ENCODE measurements at places on chromosomes 11 and 22. TPM values are rescaled to one million over a fixed set of nuclear protein-coding genes. Genes with fewer than 3 reads are reported as not detected.

GRCh38 chr11:100687054-100687629 is at the start of gene ARHGAP42:
Gene ARHGAP42 (plus strand): TSS chr11:100687288. CDS start chr11:100687679, 391 bp downstream.
- peak; percentile 69 for DNase-seq
- peaks cover 2% of the 10 kb centered on the region for H3K36me3 ChIP-seq
- H3K27ac ChIP-seq: peak within 1 kb of the TSS; percentile 83
- no peaks in the 10 kb centered on the region for H3K27me3 ChIP-seq

GRCh38 chr11:5286351-5286750 is 15.4 kb downstream of the OR51B4 start:
- H3K4me1 ChIP-seq: no peaks in the 10 kb centered on the region
- DNase-seq: no peak
- H3K36me3 ChIP-seq: no peaks in the 10 kb centered on the region
- no peak overlapping the region for H3K27ac ChIP-seq
- no peaks in the 10 kb centered on the region for H3K27me3 ChIP-seq

DNA sequence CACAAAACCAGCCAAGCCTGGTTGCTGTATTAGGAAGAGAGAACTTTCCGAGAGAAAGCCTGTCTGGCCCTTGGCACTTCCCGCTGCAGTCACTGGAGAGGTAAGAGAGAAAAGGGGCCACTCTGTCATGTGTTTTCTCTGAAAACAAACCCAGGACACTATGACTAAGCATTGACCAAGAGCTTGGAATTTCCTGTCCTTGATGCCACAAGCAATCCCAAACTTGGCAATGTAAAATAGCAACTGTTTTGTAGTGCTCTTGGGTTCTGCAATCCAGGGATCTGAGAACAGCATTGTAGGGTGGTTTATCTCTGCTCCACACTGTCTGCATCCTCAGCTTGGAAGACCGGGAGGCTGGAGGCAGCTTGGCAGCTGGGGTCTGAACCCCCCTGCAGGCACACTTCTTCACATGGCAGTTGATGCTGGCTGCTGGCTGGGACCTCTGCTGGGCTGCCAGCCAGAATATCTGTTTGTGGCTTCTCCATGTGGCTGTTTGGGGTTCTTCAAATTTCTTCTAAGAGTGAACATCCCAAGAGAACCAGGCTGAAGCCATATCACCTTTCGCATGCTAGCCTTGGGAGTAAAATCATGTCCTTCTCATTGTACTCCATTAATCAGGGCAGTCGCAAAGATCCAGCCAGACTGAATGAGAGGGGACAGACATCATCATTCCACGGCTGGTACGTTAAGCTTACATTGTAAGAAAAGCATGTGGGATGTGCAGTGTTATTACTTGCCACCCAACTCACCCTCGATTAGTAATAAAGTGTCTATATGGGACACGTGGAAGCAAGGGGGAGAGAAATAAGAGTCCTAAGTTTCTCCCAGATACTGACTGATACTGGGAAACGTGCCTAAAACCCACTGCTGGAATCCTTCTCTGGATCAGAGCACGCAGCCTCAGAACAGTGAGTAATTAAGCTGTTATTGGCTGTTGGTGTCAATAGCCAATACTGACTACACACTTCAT is 537.4 kb upstream of the B3GAT1 start:
- DNase-seq: no peak
- H3K36me3 ChIP-seq: no peaks in the 10 kb centered on the region
- H3K4me3 ChIP-seq: no peak overlapping the region

The PANX3 gene
- not detected for polyA plus RNA-seq

The NEU3 gene
- 1.1 TPM for polyA plus RNA-seq

GRCh38 chr11:76802151-76802550 is 19.0 kb downstream of the TSKU start:
- H3K4me1 ChIP-seq: peaks cover 2% of the 10 kb centered on the region
- no peaks in the 10 kb centered on the region for H3K27me3 ChIP-seq
- no peak for DNase-seq
- H3K36me3 ChIP-seq: no peaks in the 10 kb centered on the region

The CASP1 gene
- polyA plus RNA-seq: 69.3 TPM

The IGF2 gene
- 0.45 TPM for polyA plus RNA-seq

The RASD2 gene
- 1.8 TPM for polyA plus RNA-seq

The API5 gene
- polyA plus RNA-seq: 45.8 TPM

- no peaks in the 10 kb centered on the region for H3K4me1 ChIP-seq
- no peak overlapping the region for H3K4me3 ChIP-seq
- H3K27me3 ChIP-seq: no peaks in the 10 kb centered on the region
Measured at GRCh38 chr22:37126882-37127281, 17.4 kb upstream of the TMPRSS6 start.

DNA sequence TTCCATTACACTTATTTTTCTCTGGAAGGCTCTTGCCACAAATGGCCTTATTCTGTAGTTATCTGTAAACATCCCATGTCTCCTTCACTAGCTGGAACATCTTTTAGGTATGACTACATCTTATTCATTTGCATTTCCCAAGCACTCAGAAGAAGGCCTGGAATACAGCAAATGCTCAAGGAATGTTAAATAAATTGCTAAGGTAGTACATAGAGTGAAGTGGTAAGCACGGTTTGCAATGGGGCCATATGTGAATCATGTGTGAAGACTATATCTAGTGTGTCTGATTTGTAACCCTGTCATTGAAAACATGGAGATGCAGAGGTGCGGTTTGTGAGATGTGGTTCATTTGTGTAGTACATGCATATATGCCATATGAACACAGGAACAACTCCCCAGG is 33.5 kb downstream of the GDPD4 start:
- H3K27ac ChIP-seq: no peak overlapping the region
- no peak overlapping the region for H3K4me3 ChIP-seq
- H3K27me3 ChIP-seq: no peaks in the 10 kb centered on the region
- no peaks in the 10 kb centered on the region for H3K4me1 ChIP-seq
- no peak for DNase-seq

The ADAMTS15 gene
- not detected for polyA plus RNA-seq

DNA sequence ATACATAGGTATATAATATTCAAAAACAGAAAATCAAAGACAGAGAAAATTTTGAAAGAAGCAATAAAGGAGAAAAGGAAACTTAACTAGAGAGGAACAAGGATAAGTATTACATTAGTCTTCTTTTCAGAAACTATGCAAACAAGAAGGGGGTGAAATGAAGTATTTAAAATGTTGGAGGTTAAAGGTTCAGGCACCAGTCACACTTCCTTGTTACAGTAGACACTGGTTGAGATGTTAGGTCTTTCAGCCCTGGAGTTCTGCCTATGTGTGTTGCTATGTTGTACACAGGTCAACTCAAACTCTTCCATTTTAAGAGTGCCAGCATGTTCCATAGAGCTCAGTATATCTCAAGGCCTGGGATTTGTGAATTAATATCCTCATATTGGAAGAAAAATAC is 6.0 kb upstream of the MS4A4A start:
- H3K27me3 ChIP-seq: no peaks in the 10 kb centered on the region
- no peak overlapping the region for H3K4me3 ChIP-seq

- DNase-seq: no peak
- H3K36me3 ChIP-seq: peaks cover 6% of the 10 kb centered on the region
- no peaks in the 10 kb centered on the region for H3K27me3 ChIP-seq
- H3K27ac ChIP-seq: peak overlapping the region; percentile 42
Measured at GRCh38 chr11:118398791-118399559, 2.4 kb upstream of the ATP5MG start.

- H3K27me3 ChIP-seq: no peaks in the 10 kb centered on the region
- H3K4me1 ChIP-seq: no peaks in the 10 kb centered on the region
- H3K27ac ChIP-seq: no peak overlapping the region
Measured at GRCh38 chr11:43392713-43393112, 34.0 kb downstream of the TTC17 start.

The SPECC1L gene
- polyA plus RNA-seq: 12.5 TPM

The HEPHL1 gene
- 0.74 TPM for polyA plus RNA-seq

GRCh38 chr11:74739546-74740270 is 8.5 kb upstream of the CHRDL2 start:
- no peaks in the 10 kb centered on the region for H3K4me1 ChIP-seq
- H3K27me3 ChIP-seq: no peaks in the 10 kb centered on the region
- no peaks in the 10 kb centered on the region for H3K36me3 ChIP-seq
- H3K4me3 ChIP-seq: no peak overlapping the region
- peak; percentile 66 for DNase-seq

The FUT4 gene
- polyA plus RNA-seq: 15.9 TPM

The LRRC32 gene
- 44.7 TPM for polyA plus RNA-seq

The INPP5J gene
- polyA plus RNA-seq: 81.9 TPM

DNA sequence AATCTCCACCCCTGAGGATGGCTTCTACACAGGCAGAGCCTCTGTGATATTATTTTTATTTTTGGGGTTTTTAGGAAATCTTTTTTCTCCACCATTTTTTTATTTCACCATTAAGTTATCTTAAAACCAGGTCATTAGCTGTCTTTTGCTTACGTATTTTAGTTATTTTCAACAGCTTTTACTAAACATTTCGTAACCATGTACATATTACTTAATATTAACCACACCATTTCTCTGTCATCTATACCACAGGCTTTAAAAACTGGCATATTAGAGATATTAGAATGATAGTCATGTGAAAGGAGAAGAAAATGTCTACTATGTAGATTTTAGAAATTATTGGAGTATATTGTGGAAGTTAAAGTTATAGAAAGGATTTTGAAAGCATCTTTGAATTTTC is 37.4 kb downstream of the YAP1 start:
- H3K4me1 ChIP-seq: peaks cover 4% of the 10 kb centered on the region
- DNase-seq: no peak
- no peaks in the 10 kb centered on the region for H3K27me3 ChIP-seq

The LUZP2 gene
- not detected for polyA plus RNA-seq

- no peak for DNase-seq
- H3K36me3 ChIP-seq: no peaks in the 10 kb centered on the region
- H3K27ac ChIP-seq: no peak overlapping the region
- H3K4me1 ChIP-seq: no peaks in the 10 kb centered on the region
- no peaks in the 10 kb centered on the region for H3K27me3 ChIP-seq
Measured at GRCh38 chr11:131944736-131945135, 574.3 kb downstream of the NTM start.

DNA sequence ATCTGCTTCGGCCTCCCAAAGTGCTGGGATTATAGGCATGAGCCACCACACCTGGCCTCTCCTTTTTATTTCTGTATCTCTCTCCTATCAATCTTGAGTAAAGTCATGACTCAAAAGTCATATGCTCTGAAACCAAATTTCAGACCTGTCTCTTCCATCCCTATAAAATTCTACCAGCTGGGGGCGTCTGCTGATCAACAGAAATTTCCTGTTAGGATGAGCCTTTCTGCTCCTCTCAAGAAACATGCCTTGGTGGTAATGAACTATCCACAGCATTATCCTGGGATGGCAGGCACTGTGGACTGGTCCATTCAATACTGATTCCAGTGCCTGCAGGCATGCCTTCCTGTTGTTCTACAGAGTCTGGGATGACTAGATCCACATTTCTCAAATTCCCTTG is 472.6 kb downstream of the NELL1 start:
- no peaks in the 10 kb centered on the region for H3K27me3 ChIP-seq
- H3K4me1 ChIP-seq: no peaks in the 10 kb centered on the region
- DNase-seq: no peak

The MTA2 gene
- polyA plus RNA-seq: 40.9 TPM

DNA sequence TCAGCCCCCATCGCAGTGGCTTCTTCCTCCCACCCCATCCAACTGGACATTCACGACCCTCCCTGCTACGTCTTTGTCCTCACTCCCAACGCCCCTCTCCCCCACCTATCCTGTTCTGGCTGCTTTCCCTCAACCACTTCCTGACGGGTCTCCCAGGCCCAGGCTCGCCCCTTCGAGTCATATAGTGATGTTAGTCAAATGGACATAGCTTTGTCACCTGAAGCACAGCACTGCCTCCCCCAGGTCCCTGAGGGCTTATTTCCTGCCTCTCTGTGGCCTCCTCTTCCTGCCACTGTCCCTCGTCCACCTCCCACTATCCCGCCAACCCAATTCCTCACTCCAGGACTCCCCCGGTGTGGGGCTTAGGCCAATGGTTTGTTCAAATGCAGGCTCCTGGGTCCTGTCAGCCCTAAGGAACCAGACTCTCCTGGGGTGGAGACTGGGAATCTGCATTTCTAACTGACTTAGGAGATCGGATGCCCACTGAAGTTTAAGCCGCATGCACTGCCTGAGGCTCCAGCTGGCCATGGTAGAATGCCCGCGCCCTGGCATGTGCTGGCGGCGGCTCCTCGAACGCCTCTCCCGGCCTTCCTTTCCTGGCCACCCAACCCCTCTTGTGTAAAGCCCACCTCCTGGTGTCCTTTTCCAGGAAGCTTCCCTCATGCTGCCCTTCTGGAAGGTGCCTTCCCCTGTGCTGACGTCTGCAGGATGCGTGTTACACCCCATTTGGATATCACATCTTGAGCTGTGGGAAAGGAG is 18.3 kb downstream of the SUN2 start:
- no peak for DNase-seq
- H3K4me1 ChIP-seq: no peaks in the 10 kb centered on the region
- no peaks in the 10 kb centered on the region for H3K27me3 ChIP-seq
- H3K36me3 ChIP-seq: peaks cover 50% of the 10 kb centered on the region

The THY1 gene
- 0.54 TPM for polyA plus RNA-seq

DNA sequence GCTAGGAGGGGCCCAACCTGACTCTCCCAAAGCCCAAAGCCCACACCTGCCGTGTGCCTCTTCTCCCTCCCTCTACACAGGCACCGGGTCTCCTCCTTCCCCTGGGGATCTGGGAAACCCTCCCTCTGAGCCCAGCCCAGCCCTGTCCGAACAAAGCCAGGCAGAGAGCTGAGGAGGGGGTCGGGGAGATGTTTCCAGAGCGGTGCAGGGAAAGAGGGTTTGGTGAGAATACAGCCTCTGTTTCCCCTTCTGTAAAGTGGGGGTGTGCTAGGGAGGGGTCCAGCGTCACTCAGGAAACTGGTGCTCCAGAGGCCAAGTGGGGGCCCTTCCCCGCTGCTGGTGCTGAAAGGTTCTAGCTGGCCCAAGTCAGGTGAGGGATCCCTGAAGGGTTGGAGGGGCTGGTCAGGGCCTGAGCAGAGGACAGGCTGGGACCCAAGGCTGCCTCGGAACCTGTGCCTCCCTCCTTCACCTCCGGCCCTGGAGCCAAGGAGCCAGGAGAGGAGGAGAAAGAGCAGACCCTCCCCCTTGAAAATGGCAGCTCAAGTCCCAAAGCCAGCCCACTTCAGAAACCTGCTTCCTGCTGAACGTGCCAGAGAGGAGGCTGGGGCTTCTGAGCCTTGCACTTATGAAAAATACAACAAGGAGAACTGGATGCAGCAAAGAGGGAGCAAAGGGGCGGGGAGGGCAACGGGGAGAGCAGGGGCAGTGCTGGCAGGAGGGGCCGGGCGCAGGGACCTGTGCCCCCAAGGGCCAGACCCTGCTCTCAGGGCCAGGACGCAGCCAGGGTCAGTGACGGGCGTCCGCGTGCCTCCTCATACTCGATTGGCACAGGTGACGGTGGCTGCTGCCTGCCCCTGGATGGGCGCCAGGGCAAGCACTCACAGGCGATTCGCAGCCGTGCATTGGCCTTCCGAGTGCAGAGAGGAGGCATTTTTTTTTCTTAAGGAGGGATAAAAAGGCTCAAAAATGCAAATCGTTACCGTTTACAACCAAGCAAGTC is 43.2 kb downstream of the MACROD1 start:
- no peak for DNase-seq
- H3K27ac ChIP-seq: no peak overlapping the region
- no peaks in the 10 kb centered on the region for H3K4me1 ChIP-seq
- H3K27me3 ChIP-seq: no peaks in the 10 kb centered on the region
- H3K4me3 ChIP-seq: no peak overlapping the region

- H3K4me3 ChIP-seq: no peak overlapping the region
- no peaks in the 10 kb centered on the region for H3K36me3 ChIP-seq
- no peak for DNase-seq
- no peak overlapping the region for H3K27ac ChIP-seq
- H3K27me3 ChIP-seq: no peaks in the 10 kb centered on the region
Measured at GRCh38 chr11:44427432-44427831, 117.5 kb upstream of the ALX4 start.
